ENCODE measurements at places on chromosomes 2 and 18.

GRCh38 chr2:202695166-202695565, 60.4 kb downstream of the FAM117B start:
- no peak for DNase-seq

- no peak for DNase-seq
These were observed 2.5 kb upstream of the RNF181 start for GRCh38 chr2:85593023-85593422.

DNA sequence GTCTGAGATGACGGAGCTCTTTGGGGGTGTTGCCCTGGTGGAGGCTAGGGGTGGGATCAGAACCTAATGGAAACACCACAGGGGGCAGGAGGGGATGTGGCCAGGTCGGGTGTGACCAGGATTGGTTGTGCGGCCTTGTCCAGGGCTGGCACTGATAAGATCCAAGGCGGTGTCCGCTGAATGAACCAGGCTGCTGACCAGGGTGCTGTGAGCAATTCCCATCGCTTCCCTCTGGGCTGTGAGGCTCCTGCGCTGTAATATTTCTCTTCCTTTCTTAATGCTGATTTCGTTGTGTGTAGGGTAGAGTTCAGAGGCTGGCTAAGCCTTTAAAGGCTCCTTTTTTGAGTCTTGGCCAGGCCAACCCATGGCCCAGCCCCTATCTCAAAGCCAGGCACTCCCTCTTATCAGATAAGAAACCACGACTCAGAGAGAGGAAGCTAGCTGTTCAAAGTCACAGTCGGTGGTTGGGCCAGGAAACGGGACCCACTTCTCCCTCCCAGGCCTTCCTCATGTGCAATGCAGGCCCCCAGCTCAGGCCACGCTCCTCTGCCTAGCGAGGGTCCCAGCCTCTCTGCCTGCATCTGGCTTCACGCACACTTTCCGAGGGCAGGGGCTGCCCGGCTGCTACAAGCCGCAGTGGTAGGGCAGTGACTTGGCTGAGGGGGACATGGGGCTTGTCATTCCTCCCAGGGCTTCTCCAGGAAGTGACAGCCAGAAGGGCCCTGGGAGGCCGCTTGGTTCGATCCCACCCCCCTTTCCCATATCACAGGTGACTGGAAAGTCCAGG, 26.0 kb upstream of the FOSL2 start:
- no peak for DNase-seq

DNA sequence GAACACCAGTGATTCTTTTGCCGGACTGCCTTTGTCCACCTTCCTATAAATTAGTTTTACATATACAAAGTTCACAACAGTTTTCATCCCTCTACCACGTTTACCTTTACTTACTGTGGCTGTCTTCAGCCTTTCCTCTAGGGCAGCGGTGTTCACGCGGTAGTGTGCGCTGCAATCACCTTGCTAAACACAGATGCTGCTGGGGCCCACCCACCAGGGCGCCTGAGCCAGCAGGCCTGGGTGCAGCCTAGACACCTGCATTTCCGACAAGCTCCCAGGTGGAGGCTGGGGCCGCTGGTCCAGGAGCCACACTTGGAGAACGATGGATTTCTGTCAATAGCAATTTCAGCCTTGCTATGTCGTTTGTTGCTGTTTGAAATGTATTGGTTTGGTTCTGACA, 83.1 kb downstream of the NDUFA10 start:
- DNase-seq: no peak

- no peak for DNase-seq
These were observed 76.3 kb upstream of the GLS start for GRCh38 chr2:190804182-190804795.

DNA sequence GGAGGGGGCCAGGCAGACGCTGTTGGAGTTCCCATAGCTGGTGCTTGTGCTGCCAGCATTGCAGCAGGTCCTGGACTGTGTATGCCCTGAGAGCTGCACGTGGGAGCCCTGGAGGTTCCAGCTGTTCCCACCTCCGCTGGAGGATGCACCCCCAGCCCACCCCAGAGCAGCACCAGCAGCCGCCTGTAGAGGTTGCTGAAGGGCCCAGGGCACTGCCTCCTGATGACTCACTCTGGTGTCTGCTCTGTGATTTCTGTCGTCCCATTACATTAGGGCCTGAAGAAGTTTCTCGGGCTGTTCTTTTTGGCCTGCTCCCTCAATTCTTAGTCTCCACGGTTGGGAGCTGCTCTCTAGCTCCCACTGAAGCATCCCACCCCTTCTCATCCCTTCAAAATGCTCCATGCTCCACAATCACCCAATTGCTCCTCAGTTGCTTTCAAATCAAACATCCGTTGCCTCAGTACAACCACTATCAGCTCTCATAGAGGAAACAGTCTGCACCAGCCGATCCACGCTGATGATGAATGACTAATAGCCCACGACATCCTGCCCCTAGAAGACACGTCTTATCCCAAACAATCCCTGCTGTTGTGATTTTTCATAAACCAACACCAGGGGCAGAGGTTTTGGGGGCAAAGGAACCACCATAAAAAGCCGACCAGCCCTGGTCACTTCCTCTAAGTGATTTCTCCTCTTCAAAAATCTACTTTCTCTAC, 65.2 kb upstream of the RNF152 start:
- DNase-seq: no peak

GRCh38 chr2:42752314-42752713, 11.6 kb downstream of the OXER1 start:
- no peak for DNase-seq

- no peak for DNase-seq
These were observed 129.0 kb downstream of the ICOS start for GRCh38 chr2:204065566-204065965.

- DNase-seq: no peak
These were observed 4.0 kb downstream of the LPIN1 start for GRCh38 chr2:11750422-11750821.

DNA sequence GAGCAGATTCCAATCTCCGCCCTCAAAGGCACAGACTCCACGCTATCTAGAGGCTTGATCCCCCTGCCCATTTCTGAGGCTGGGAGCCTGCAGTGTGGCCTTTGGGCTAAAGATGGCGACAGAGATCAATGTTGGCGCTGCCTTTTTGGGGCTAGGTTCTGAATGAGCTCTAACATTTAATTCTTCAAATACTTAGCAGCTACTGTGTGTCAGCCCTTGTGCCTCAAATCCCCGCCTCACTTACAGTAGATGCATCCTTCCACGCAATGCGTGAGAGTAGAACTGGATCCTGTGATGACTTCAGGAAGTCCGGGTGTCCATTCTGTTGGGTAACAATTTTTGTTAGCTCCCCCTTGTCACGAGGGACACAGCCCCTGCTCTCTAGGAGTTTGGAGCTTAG, 12.4 kb downstream of the IL1F10 start:
- no peak for DNase-seq

DNA sequence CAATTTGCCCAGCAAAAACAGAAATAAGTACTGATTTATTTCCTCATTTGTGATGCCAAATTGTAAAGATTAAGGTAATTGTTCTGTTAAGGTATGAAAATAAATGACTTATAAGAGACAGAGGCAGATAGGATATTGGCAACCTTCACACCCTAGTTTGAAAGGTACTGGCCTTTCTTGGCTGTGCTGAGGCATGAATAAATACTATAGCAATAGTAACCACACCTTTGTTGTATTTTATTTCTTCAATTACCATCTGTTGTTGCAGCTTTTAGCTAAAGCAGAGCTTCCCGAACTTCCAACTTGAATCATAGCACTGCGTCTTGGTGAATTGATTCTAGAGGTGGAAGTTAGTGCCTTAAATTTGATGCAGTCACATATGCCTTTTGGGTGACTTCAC, 55.9 kb downstream of the FMNL2 start:
- no peak for DNase-seq

DNA sequence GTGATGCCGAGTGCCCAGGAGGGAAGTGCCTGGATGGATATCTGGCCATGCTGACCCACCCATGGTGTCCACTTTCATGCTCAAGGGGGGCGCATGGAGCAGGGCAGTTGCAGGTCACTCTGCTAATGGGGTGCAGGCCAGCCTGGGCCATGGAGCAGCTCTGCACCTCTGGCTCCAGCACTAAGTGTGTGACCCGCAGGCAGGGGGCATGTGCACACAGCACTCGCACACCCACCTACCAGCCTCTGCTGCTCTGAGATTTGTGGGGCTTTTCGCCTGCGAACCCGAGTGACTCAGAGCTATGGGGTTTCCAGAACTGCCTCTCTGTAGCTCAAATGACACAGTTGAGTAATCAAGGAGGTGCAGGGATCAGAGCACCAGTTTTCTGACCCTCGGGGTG, 66.2 kb downstream of the CYP26B1 start:
- DNase-seq: no peak

- DNase-seq: no peak
These were observed 4.5 kb downstream of the RBMS1 start for GRCh38 chr2:160489111-160489510.

- DNase-seq: no peak
These were observed 288.5 kb downstream of the TNS1 start for GRCh38 chr2:217714287-217714751.

DNA sequence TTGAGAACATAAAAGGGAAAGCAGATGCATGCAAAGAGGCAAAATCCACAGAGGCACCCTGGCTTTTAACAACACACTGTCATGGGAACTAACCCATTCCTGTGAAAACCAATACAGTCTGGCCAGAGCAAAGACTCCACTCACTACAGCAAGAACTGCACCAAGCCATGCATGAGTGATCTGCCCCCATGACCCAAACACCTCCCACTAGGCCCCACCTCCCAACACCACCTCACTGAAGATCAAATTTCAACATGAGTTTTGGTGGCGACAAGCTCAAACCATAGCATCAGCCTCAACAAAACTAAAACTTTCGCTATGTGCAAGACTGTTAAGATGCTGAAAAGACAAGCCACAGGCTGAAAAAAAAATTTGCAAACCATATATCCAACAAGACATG, 162.8 kb downstream of the SMAD2 start:
- DNase-seq: no peak

DNA sequence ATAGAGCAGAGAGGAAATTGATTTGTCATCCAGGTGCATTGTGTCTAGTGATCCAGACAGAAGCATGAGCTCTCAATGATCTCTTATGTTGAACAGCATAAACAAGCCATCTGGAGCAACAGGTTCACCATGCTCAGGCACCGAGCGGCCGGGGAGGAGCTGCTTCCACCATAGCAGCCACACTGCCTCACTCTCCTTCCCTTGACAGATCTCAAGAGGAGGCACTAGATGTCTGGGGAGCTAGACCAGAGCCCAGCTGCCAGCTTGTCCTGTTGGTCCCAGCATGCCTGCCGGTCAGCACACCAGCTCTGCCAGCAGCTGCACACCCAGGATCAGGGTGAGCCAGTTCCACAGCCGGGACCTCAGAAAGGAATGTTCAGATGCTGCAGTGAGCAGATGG, 17.5 kb upstream of the LONRF2 start:
- peak; percentile 42 for DNase-seq

DNA sequence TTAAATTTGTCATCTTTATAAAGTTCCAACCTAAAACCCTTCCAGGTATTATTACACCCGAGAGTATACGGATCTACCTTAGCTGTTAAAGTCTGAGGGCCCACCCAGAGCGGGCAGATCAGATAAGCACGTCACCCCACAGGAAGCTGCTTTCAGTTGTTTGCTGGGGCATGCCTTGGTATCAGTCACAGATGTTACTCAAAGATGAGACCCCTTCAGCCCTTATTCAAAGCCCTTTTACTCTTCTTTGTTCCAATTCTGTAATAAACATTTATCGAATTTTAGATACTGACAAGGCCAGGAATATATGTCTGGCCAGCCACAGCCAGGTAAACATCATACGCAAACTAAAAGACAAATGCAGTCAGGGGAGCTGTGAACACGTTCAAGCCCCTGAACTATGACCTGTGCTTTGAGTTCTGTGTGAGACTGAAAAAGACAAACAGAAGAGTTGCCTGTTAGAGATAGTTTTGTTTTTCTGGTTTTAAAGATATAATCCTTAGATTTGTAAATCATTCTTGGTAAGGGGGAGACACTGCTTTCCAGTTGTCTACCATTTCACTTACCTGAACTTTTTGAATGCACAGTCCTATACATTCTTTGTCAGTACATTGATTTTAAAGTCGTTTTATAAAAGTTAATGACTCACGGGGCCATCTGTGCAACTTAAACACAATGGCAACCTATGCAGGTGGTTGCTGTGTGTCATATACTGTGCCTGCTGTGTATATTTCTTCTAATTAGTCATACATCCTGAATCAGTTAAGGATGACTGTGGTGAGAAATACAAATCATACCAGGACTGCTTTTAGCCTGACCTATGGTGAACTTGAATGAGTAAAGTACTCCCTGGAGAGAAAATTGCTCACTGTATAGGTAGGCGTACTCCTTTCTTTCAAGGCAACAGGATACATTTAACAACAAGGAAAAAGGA, 100.5 kb upstream of the ITPRID2 start:
- DNase-seq: no peak

GRCh38 chr18:76450452-76451395, 44.3 kb downstream of the ZNF516 start:
- DNase-seq: no peak

DNA sequence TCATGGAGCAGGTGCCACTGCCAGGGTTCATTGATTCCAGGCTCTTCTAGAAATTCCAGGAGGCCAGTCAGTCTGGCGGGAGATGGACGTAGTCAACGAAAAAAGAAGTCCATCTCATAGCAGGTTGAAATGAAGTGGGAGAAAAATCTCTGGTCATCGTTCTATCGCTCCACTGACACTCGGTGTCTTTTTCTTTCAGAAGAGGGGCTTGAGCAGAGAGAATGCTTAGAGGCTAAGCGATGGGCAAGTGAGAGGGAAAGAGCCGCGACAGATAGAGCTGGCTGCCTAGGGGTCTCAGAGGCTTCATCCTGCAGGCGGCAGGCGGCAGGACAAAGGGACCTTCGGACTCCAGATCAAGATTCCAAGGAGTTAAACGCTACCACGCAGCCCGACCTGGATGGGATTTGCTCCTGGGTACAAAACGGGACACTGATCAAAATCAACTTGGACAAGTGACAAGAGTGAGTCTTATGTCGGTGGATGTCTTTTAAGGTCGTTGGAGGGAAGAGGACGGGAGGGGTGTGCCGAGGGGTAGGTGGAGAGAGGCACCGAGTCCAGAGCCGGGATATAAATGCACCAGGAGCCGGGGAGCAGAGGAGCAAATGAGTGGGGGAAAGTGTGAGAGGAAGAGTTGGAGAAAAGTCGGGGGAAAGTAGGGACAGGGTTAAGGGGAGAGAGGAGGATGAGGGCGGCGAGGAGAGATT, 677 bp upstream of the TMEM178A start:
- no peak for DNase-seq

- DNase-seq: no peak
These were observed 187.8 kb downstream of the FTCDNL1 start for GRCh38 chr2:199663157-199663556.

DNA sequence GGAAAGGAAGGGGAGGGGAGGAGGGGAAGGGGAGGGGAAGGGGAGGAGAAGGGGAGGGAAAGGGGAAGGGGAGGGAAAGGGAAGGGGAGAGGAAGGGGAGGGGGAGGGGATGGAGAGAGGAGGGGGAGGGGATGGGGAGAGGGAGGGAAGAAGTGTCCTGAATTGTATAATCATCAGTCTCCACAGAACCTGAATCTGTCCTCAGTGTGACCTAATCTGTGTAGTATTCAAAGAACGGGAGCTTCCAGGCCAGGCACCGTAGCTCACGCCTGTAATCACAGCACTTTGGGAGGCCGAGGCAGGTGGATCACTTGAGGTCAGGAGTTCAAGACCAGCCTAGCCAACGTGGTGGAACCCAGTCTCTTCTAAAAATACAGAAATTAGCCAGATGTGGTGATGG, 41.1 kb upstream of the CCDC150 start:
- no peak for DNase-seq
